ENCODE measurements at places on chromosomes 7 and 10.

DNA sequence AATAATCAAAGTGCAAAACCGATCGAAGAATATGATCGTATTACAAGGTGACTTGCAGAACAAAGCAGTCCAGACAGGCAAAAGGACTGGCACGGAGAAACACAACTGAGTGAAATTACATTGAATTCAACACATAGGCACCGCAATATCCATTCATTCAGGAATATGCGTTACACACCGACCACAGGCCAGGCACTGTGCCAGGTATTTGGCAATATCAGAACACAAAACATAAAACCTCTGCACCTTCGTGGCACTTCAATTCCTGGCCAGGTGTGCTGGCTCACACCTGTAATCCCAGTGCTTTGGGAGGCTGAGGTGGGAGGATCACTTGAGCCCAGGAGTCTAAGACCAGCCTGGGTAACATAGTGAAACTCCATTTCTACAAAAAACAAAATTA is 187.9 kb downstream of the DIP2C start:
- DNase-seq, result no peak

GRCh38 chr10:69662173-69662877 is 32.3 kb downstream of the FAM241B start:
- no peak for DNase-seq

DNA sequence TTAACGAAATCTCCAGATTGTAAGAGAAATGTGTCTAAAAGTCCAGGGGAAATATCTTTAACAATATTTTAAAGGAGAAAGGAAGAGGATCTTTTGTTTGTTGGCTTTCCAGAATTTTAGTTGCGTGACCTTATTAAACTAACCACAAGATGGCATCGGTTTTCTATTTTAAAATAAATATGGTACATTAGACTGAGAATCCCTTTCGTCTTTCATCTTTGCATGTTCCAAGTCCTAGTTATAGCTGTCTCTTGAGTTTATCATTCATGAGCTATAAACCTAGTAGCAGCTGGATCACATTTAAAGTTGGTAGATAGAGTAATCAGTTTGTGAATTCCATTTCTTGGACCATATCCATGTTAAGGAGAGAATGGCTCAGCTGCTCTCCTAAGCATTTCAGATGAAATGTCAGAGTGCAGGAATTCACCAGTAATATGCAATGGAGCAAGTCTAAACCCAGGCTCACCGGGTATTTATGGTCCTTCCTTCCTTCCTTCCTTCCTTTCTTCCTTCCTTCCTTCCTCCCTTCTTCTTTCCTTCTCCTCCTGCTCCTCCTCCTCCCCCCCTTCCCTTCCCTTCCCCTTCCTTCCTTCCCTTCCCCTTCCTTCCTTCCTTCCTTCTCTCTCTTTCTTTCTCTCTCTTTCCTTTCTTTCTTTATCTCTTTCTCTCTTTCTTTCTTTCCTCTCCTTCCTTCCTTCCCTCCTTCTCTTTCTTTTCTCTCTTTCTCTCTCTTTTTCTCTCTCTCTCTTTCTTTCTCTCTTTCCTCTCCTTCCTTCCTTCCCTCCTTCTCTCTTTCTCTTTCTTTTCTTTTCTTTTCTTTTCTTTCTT is 57.8 kb upstream of the RAB18 start:
- DNase-seq, result no peak

DNA sequence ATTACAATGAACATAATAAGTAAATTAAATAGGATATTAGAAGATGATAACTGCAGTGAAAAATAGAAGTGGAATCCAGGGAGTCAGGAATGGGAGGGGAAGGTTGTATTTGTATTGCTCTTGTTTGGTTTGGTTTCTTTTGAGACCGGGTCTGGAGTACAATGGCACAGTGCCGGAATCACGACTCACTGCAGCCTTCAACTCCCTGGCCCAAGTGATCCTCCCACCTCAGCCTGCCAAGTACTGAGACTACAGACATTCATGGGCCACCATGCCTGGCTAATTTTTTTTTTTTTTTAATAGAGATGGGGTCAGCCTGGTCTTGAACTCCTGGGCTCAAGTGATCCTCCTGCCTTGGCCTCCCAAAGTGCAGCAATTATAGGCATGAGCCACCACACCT is 59.9 kb upstream of the LRRC4 start:
- no peak for DNase-seq

DNA sequence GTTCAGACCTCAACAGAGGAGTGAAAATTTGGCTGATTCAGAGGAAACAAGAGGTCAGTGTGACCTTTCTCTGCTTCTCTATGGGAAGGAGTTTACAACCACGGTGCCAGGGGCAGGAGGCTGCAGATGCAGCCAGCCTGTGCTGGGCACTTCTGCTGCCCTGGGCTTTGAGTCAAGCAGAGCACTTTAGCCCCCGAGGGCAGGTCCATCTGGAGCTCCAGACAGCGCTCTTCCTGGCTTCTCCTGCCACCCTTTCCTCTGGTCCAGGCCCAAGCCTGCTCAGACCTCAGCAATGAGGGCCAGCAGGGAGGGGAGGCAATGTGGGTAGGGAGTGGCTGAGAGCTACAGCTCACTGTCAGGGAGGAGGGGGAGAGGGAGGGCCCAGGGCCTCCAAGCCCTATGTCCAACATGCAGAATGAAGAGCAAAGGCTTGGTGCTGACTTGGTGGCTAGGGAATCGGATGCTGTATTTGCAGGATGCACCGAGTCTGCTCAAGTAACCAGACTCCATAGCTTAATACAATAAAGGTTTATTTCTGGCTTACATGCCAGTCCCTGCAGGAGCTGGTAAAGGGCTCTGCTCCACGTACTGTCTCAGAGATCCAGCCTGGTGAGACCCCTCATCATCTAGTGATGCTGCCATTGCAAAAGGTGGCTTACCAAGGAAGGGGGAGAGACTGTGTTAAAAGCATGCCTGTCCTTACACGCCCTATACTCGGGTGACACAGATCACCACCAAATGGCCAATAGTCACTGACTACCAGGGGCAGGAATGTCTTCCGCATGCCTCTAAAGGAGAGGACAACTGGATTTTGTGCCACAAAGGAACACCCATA is 481.6 kb downstream of the RPS24 start:
- no peak for DNase-seq

DNA sequence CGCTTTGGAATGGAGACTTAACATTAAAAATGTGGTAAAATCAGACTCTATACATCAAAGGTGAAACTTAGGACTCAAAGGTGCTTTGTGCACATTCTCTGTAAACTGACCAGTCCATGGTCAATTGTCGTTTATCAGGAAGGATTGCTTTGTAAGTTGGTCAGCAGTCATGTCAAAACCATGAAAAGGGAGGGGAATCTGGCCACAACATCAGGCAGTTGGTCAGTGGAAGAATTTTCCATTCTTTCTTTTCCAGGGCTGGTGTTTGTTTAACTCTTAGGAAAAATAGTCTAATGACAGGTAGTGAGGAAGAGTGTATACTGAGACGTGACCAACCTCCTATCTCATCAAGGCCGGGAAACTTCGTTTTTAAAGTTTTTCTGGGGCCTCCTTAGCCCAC is 226.5 kb downstream of the ADK start:
- no peak for DNase-seq

DNA sequence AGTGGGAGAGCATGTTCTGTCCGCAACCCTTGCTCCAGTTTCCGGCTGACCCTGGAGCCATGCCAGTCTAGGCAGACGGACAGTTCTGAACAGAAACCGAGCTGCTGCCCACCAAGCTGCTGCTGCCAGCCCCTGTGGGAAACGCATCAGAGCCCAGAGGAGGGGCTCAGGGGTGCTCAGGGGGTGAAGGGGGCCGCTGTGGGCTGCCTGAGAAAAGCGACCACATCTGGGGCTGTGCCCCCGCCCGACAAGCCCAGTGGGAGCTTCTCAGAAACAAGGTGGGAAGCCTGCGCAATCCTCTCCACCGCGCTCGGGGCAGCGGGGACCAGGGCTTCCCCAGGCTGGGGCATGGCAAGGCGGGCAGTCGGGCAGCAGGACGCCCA is 38.8 kb upstream of the CFAP46 start:
- DNase-seq, result no peak

DNA sequence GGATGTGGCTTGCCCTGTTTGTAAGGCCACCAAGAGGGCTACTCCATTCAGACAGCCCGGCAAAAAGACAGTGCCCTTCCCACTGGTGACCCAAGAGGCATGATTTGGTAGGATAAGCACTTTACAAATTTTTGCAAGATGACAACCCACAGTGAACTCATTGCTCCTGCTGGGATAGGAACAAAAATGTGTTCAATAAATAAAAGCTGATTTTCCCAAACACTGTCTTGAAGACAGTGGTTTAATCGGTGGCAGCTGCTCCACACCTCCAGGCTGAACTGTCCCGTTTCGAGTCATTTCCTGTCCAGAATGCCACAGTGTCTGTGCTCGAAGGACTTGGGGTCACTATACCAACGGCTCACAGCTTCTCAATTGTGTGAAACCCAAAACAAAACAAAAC is 45.1 kb upstream of the NPTX2 start:
- DNase-seq, result no peak

DNA sequence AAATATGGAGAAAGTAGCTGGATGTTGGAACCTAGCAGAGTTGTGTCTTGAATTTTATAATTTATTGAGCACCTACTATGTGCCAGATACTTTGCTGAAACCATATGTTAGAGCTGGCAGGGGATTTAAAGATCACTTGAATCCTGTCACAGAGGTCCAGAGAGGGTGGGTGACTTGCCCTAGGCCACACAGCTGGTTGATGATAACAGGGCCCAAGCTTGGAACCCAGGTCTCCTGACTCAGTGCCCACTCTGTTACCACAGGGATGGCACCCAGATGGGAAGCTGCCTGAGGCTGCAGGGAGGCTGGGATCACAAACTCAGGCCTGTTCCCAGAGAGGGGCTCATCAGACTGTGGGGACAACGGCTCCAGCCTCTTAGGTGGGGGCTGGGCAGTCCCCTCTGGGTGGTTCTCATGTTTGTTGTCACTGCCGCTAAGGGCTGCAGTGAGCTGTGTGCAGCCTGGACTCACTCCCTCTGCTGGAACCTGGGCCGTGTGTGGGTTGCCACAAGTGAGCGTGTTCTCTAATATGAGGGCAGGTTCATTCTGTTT is 18.6 kb downstream of the GOLGA7B start:
- no peak for DNase-seq

DNA sequence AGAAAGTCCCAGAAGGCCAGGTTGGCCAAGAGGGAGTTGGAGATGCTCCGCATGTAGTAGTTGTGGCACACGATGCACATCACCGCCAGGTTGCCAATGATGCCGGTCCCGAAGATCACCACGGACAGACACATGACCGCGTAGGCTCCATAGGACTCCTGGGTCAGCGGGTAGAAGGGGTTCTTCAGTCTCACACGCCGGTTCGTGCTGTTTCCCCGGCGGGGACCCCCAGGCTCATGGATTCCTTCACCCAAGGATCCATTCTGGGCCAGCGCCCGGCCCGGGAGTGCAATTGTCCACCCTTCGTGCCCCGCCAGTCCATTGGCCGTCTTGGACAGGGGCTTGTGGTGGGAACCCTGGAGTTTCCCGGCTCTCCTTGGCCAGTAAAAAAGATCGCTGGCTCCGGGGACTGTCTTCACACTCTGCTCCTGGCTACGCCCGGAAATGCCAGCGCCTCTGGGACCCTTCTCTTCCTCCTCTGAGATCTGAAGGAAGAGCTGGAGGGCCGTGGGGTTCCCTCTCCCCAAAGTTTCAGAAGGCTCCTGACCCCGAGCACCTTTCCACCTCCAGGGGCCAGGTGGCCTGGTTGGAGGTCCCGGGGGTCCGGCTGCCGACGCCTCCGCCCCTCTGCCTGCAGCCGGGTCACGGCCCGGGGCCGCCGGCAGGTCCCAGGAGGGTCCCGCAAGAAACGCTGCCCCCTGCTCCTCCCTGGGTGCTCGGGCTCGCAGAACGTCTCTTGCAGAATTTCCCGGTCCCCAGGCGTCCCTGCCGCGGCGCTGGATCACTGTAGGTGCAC is 1.3 kb downstream of the GPR37 start:
- DNase-seq, result no peak

DNA sequence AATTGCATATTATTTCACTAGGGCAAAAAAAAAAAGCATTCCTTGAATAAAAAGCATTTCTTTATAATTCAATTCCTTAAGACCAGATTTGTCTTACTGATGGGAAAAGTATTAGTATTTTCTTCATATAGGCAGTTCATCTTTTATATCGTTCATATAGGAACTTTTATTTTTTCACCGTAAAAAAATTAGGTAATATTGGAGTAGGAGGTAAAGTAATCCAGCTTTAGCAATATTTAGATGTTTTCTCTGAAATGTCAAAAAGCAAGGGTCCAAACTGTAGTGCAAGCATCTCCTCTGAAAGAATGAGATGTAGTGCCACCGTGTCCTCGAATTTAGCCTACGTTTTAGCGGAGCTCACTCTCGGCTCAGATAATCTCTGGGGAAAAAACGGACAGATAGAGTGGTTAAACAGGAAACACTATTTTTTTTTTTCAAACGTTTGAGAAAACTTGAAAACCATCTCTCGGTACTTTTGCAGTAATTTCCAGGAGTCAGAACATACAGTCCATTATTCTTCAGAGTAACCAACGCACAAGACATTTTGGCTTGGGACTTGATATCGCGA is 5.5 kb upstream of the SPAG6 start:
- DNase-seq, result no peak

- no peak for DNase-seq
These were observed 2.0 kb downstream of the RHEB start for GRCh38 chr7:151517601-151518104.

GRCh38 chr10:112698818-112699164 is 251.3 kb upstream of the TCF7L2 start:
- no peak for DNase-seq

GRCh38 chr7:115558161-115558560 is 472.4 kb downstream of the TFEC start:
- DNase-seq, result no peak

- DNase-seq, result no peak
These were observed 397.8 kb upstream of the NRP1 start for GRCh38 chr10:33732161-33732680.

GRCh38 chr7:70574970-70575799 is 556.8 kb upstream of the GALNT17 start:
- no peak for DNase-seq

GRCh38 chr7:33217595-33217994 is 88.2 kb downstream of the BBS9 start:
- DNase-seq, result no peak

DNA sequence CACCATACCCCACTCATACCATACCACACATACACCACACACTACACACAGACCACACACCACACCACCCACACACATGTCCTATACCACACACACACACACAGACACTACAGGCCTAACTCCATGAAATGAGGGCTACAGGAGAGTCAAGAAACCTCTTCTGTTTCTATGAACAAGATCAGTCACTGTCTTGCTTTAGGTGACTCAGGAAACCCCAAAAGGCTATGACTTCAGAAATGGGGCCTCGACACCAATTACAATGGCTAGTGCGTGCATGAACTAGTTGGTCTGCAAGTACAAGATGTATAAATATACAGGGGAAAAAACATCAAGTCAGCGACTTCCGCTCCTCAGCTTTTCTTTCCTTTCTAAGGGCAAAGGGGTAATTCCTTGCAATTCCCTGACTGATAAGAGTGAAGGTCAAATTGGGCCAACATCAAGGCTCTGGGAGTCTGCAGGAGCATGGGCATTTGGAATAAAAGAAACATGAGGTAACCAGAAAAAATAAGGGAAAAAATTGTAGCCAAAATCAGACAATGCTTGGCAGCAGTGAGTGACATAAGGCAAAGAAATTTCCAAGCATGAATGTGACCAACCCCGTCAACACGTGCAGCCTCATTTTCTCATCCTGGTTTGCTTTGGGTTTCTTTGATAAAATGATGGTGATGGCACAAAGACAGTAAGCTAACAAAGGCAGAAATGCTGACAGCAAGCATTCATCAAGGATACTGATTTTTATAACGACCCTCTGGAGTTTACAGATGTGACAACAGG is 1.5 kb downstream of the PKD1L1 start:
- DNase-seq, result no peak

GRCh38 chr7:1601956-1602355 is 32.1 kb upstream of the PSMG3 start:
- no peak for DNase-seq

GRCh38 chr7:116290740-116291139 is 80.4 kb downstream of the TES start:
- DNase-seq, result no peak

All from stimulated activated CD8-positive, alpha-beta memory T cell treated with anti-CD3 and anti-CD28 coated beads, Interleukin-2, amount 100 ng/mL, for 48 hours (primary cell).